ENCODE measurements at places on chromosomes 13 and 19. TPM values are rescaled to one million over a fixed set of nuclear protein-coding genes. Genes with fewer than 3 reads are reported as not detected.

GRCh38 chr19:7645163-7645562 is 8.3 kb downstream of the STXBP2 start:
- DNase-seq, result no peak

GRCh38 chr19:55005684-55006488 is 32.2 kb downstream of the GP6 start:
- peak; percentile 77 for DNase-seq

DNA sequence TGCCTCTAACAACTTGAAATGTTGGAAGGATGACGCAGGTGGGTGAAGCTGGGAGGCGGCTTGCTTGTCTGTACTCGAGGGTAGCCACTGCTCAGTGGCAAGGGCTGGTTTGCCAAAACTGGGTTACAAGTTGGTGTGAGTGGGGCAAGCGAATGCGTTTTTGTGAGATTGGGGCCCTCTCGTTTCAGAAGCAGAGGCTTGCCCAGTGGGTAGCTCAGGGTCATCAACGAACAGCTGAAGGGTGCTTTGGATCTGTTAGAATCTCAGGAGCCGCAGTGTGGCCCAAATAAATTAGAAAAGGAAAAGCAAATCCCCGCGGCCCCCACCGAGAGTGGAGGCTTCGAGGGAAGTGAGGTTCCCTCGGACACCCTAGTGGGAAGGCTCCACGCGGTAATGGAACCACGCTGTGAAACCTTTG is 7.3 kb downstream of the ATP4B start:
- DNase-seq, result no peak

DNA sequence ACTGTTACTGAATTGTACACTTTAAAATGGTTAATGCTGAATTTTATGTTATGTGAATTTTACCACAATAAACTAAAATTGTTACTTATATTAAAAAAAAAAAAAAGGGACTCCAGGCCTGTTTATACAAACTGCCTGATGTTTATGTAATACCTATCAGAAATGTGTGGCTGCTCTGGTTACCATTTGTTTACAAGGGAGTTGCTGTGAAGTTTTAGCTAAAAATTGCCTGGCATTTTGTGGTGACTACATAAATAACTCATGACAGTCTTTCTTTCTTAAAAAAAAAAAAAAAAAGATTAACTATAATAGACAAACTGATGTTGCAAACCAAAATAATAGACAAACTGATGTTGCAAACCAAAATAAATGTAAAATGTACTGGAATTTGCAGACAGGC is 71.8 kb downstream of the CDADC1 start:
- no peak for DNase-seq

GRCh38 chr19:42412661-42413076 is 14.5 kb downstream of the LIPE start:
- no peak for DNase-seq

DNA sequence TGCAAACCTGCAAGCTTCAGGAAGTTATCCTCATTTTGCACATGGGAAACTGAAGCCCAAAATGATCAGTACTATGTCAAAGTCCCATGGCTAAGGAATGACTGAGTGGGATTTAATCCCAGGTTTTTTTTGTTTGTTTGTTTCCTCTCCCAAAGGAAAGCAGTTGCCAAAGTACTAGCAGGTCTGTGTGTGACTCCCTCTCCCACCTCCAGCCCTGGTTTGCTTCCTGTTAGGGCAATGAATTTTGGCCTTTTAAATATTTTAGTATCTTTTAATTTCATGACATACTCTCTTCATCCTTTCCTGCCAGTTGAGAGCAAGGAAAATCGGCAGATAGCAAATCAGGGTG is 134.1 kb upstream of the RNF113B start:
- DNase-seq, result no peak

GRCh38 chr19:32837531-32837930 is 32.0 kb downstream of the SLC7A9 start:
- DNase-seq, result no peak

GRCh38 chr13:77412116-77412635 is 85.3 kb upstream of the MYCBP2 start:
- DNase-seq, result no peak

The MAST1 gene
- 2.5 TPM for total RNA-seq

The TMEM161A gene
- total RNA-seq, result 25.1 TPM

The PLK5 gene
- total RNA-seq, result not detected

The PRR20C gene
- total RNA-seq, result not detected
